NCI-H187 (cell line): ENCODE measurements at places on chromosomes 2 and 18.

DNA sequence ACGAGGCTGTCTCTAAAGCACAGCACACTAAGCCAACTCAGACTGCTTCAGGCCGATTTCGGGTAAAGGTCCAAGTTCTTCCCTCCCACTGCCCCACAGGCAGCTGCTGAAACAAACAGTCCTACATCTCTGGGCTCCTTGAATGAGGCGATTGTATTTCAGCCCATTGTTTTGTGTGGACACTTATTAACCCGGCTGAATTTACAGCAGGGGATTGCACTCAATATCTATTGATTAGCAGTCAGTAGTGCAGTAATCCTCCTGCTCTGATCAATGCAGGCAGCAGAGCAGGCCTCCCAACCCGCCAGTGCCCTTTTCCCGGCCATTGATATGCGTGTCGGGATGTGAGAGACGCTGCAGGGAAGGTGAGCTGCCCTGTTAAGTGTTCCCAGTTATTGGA is 330.1 kb downstream of the CMPK2 start:
- no peak for DNase-seq

DNA sequence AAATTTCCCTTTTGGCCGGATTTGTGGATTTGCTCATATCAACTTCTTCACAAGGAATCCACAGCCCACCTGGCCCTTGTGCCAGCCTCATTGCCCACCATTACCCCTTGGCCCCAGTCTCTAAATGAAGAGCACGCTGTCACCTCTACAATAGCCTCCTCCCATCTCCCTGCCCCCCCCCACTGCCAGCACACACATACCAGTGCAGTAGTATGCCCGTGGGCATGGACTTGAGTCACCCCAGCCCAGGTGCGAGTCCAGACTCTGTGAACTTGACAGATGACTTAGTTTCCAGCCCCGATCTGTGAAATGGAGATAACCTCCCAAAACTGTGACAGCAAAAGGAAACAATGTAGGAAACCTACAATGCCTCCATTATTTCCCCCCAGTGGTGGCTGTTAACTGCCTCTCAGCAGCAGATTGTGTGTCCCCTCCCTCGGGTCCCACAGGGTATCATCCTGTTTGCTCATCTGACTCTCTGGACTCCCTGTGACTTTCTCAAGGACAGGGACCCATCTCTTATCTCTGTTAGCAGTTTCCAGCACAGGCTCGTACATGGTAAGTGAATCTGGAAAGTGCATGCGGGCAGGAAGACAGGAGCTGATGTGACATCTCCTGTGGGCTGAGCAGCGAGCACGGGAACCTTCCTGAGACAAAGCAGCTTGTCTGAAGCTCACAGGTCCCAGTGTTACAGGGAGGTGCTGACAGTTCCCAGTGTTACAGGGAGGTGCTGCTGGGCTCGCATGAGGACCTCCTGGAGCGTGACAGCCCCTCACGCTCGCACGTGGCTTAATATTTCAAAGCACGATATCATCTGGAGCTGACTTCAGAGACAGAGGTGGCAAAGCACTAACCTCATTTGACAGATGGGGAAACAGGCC is 4.2 kb upstream of the TMEM185B start:
- DNase-seq: no peak

DNA sequence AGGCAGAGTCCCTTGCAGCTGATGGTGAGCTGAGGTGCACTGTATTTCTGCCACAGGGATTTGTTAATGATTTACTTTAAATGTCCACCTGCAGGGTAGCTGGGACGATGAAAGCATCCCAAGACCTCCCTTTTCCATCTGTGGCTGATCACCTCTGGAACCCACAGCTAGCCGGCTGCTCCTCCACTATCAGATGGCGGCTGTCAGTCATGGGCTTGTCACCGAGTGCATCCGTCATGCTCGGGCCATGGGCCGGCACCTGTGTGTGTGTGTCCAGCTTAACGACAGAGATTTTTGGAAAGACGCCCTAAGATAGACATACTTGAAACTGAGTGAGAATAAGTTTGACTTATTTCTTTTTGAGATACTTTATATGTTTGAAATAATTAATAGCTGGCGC is 235.2 kb downstream of the FAM210A start:
- DNase-seq: no peak

DNA sequence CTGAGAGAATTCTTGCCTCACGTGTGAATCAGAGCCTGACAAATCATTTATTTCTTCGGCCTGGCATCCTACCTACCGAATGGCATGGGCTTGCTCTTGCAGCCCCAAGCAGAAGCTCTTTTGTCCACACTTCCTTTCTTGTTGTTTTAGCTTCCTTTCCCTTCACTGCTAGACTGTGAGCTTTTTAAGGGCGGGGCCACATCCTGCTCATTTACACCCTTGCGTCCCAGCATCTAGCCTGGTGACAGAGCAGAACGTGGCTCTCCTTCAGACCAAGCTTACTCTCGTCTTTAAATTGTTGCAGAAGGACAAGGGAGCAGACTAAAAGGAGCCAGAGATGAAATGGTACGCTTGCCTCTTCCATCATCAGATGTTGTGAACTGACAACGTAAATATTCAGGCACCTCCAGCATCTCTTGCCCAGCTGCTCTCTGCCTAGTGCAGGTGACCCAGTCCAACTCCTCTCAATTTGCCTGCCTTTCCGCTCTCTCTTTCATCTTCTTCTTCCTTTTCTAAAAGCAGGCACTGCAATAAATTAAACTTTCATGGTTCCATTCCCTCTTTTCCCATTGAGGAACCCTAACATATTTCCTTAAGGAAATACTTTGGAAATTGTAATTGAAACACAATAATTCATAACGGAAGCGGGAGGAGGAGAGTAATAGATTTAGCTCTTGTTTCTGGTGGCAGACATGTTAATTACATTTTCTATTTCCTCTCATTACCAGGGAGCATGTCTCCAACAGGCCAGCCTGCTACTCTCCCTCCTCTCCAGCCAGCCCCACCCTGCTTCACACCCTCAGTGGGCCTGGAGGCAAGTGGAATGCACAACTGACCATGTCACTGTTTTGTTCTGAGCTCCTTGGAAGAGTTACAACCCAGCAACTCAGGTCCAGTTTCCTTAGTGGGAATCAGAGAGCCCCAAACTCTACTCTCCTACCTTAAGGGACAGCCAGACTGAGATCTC is 228.1 kb upstream of the TRIB2 start:
- no peak for DNase-seq

GRCh38 chr18:39599251-39599650 is 2033.7 kb upstream of the CELF4 start:
- DNase-seq: no peak

GRCh38 chr2:19747310-19748072 is 154.3 kb downstream of the TTC32 start:
- no peak for DNase-seq

- DNase-seq: no peak
These were observed 17.5 kb upstream of the DPP4 start for GRCh38 chr2:162091325-162092007.

DNA sequence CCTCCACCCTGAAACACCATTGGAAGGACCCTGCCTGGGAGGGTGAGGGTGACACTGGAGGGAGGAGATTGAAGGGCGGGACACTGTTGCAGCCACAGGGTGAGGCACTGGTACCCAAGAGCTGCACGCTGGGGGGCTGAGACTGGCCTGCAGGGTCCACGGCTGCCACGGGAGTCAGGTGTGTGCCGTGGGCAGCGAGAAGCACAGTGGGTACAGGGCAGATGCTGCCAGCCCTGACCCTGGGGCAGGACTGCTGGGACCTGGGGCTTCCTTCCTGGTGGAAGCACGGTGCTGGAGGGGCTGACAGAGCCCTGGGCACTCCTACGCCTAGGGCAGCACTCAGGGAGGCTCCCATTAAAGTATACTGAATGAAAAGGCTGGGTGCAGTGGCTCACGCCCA is 16.6 kb downstream of the CYS1 start:
- DNase-seq: no peak

DNA sequence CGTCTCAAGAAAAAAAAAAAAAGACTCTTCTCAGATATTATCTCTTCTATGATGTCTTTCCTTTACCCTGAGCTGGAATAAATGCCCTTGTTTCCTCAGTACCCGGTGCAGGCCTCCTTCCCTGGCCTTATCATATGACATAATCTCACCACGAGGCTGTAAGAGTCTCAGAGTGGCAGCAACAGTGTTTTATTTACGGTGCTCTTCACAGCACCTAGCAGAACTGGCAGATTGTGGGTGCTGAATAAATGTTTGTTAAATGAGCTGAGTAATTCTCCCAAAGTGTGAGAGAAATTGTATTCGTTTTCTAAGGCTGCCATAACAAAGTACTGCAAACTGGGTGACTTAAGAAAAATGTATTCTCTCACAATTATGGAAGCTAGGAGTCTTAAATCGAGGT is 82.8 kb upstream of the CD28 start:
- DNase-seq: no peak

GRCh38 chr2:180675170-180675569 is 305.2 kb upstream of the UBE2E3 start:
- no peak for DNase-seq
